Progenitor cell of endocrine pancreas (in vitro differentiated cells): ENCODE measurements at places on chromosomes 16 and 17.

- no peak for DNase-seq
These were observed 62.2 kb downstream of the UTP18 start for GRCh38 chr17:51322390-51323029.

GRCh38 chr17:50217591-50217990 is 16.2 kb upstream of the COL1A1 start:
- no peak for DNase-seq

GRCh38 chr16:12775656-12776236 is 27.9 kb downstream of the CPPED1 start:
- DNase-seq = no peak

DNA sequence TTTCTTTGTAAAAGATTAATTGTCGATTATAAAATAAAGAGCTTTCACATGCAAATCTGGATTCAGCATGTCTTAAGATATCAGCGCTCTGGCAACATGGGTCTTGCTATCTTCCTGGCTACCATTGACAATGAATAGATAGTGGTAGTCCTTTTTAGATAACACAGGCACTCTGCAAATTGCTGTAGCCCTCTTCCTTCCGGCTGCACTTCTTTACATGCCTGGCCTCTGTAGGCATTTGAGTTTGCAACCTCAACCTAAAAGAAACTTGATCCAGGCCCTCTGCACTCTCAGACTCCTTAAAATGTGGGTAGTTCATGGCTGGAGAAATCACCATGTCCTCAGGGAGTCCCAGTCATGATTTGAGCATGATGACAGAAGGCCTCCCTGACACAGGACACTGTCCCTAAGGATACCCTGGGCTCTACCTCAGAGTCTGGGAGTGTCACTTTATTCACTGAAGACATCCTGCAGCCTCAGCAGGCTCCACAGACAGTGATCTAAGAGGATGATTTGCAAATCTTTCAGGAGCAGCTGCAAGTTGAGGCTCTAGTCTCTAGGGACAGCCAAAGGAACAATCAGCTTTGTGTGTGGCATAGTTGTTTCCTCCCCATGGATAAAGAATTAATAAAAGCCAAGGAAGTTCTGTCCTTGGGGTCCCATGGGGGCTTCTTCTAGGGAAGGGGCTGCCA is 529.4 kb downstream of the RBFOX1 start:
- no peak for DNase-seq

- no peak for DNase-seq
These were observed 11.5 kb upstream of the DUSP14 start for GRCh38 chr17:37478187-37478586.

- no peak for DNase-seq
These were observed 391.9 kb upstream of the TNRC6C start for GRCh38 chr17:77566566-77567138.

DNA sequence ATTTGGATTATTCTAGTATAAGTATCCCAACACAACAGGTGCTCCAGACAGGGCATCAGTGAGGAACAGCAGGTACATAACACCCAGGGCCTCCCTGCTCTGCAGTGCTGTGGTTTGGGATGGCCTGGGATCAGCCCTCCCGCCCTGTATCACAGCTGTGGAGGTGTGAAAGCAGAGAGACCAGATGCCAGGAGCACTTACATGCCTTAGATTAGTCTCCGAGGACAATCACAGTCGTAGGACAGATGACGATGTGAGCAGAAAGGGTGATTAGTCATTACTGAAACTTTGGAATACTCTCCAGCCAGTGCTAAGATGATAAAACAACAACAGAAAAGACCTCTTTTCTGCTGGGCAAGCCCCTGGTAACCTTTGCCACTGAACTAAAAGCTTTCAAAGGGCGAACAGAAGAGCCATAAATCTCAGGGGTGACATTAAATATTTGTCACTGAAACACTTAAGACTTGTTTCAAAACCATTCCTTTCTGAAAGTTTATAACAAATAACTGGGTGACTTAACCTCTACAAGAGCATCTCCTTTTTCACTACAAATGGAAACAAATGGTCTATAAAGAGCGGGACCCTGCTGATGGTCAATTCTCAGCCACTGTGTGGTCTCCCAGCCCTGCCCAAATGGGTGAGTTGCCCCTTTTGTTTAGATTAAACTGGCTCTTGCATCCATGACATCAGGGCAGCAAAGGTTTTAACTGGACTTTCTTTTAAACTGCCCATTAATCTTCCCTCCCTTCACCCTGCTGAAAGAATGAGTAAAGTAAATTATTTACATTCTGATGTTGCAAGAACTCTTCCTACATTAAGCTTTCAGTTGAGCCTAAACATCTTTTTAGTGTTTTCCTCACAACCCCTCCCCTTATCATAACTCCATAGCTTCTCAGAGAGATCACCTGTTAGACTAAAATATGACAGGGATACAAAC is 183.1 kb upstream of the COX10 start:
- DNase-seq = no peak

DNA sequence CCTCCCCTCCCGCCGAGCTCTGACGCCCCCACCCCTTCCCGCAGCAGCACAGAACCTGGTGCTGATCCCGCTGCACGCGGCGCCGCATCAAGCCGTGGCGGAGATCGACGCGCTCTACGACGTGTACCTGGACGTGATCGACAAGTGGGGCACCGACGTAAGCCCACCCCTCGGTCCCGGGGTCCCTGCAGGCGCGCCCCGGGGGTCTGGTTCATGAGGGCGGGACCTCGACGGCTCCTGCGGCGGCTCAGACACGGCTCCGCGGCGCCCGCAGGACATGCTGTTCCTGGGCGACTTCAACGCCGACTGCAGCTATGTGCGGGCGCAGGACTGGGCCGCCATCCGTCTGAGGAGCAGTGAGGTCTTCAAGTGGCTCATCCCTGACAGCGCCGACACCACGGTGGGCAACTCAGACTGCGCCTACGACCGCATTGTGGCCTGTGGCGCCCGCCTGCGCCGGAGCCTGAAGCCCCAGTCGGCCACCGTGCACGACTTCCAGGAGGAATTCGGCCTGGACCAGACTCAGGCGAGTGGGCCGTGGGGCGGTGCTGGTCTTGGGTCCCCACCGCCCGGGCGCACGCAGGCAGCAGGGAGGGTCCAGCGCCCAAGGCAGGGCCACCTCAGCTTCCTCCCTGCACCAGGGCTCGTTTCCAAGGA is 1.4 kb downstream of the DNASE1L2 start:
- no peak for DNase-seq

- DNase-seq = no peak
These were observed 35.3 kb downstream of the TMEM235 start for GRCh38 chr17:78266771-78267170.

- no peak for DNase-seq
These were observed 55.0 kb upstream of the CBFA2T3 start for GRCh38 chr16:89031715-89032659.

DNA sequence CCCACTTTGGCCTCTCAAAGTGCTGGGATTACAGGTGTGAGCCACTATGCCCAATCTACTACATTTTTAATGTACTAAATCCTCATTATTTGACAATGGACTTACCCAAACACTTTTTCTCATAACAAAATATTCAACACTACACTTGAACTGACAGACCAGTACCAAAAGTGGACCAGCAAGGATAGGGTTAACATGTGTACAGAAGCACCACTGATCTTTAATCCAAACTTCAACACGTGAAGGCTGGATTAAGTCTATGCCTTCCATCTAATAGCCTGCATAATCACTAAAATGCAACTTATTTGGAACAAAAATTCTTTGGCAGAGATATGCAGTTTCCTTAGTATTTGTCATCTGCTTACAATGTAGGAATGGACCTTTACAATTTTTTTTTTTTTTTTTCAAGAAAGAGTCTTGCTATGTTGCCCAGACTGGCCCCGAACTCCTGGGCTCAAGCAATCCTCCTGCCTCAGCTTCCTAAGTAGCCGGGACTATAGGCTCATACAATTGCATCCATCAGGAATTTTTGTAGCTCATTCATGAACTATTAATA is 60.0 kb upstream of the BCAR1 start:
- no peak for DNase-seq

DNA sequence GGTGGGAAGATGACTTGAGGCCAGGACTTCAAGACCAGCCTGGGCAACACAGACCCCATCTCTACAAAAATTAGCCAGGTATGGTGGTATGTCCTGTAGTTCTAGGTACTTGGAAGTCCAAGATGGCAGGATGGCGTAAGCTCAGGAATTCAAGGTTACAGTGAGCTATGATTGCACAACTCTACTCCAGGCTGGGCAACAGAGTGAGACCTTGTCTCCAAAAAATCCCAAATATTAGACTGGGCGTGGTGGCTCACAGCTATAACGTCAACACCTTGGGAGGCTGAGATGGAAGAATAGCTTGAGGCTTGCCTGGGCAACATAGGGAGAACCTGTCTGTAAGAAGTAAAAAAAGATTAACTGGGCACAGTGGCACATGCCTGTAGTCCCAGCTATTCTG is 30.8 kb downstream of the SUZ12 start:
- no peak for DNase-seq

GRCh38 chr17:8016632-8017424 is 14.4 kb downstream of the GUCY2D start:
- DNase-seq = peak; percentile 41

DNA sequence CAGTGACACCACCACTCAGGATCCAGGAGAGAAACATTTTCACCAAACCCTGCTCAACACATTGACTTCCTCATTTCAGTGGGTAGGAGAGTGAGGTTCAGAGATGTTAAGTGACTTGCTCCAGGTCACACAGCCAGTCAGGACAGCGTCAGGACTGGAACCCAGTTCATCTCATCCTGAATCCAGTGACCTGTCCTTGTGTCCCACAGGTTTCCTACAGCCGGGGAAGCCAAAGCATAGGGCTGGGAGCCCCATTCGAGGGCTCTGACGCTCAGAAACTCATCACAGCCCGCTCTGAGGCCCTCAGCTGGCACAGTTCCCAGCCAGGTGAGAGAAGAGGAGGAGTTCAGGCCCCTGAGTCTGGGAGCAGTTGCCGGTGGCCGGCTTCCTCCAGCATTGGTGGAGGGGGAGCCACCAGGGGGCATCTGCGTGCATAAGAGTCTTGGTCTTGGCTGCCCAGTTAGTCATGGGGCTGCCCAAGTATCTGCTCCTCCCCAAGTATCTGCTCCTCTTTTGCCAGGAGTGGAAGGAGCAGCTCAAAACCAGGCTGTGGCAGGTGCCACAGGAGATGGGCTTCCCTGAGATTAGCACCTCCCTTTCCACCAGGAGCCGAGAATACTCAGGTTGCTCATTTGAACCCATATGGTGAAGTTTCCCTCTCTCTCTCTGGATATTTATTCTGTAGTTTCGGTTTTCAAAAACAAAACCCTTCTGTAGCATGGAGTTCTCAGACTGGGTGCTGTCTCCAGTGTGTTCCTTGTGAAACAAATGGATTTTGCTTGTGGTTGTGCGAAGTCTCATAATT is 56.0 kb downstream of the TNFRSF13B start:
- peak; percentile 31 for DNase-seq

GRCh38 chr16:49940464-49941224 is 84.4 kb upstream of the CNEP1R1 start:
- DNase-seq = no peak

DNA sequence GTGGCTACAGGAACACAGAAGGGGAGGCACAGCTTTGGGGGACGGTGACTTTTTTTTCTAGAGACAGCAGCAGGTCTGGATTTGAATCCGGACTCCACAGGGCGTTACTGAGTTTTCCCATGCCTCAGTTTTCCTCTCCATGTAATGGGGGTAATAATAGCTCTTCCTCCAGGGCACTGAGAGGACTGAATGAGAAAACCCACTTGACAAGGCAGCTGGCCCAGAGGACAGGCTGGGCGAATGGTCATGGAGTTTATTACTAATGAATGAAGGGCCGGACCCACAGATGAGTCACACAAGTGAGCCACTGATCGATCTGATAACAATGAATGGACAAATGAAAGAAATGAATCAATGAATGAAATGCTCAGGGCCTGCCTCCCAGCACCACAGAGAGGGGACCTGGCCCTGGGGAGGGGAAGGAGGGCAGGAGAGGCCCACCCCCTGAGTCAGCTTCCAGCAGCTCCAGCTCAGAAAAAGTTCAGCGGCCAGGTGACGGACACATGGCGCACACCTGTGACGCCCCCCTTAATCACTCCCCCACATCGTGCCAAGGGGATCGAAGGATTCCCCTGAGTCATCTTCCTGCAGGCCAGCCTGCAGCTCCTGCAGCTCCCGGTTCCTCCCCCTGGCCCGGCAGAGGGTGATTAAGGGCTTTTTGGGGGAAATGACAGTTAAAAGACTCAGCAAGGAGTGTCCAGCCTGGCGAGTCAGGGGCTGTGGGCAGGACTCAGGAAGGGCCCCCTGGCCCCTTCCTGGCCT is 54.3 kb downstream of the SOCS1 start:
- DNase-seq = no peak

- DNase-seq = no peak
These were observed 4.4 kb downstream of the ATP2A1 start for GRCh38 chr16:28882551-28883160.

DNA sequence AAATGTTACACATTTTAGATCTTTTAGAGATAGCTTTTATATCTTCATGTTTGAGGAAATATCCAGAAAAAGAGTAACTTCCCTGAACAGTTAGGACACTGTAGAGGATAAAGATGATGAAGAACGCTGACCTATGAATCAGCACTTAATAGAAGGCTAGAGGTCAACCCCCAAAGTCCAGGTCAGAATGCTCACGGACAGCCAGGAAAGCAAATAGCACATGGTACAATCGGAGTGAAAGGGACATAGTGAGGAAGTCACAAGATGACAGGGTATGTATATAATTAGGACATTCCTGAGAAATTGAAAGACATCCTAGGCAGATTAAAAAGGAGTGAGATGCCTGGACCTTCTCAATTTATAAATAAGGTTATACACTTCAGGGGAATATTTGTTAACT is 55.1 kb upstream of the CNTNAP4 start:
- no peak for DNase-seq

DNA sequence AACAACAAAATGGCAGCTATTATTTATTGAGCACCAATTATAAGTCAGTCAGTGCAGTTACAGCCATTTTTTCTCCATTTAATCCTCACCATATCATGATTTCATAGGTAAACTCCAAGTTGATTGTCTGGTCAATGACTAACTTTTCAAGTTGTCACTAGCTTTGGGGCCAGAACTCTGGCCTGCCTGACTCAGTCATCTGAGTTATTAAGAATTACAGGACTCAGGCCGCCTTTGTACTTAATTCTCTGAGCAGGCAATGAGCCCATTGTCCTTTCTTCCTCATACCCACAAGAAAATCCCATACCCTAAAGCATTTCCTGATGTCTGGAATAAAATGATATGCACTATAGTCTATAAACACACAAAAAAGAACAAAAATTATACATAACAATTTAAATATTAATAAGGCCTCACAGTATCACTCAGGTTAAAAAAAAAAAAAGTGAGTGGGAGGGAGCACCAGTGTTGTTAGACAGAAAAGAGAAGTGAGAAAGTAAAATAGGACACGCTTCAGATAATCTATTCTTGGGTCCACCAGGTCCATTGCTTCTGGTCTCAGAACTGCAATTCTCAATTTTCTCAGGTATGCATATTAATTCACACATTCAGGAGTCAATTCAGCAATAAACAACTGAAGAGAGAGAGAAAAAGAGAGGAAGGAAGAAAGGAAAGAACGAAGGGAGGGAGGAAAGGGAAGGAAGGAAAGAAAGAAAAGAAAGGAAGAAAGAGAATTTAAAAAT is 70.2 kb downstream of the SPAG9 start:
- no peak for DNase-seq

- DNase-seq = no peak
These were observed 11.4 kb upstream of the ARHGAP23 start for GRCh38 chr17:38416840-38417209.

GRCh38 chr17:15171167-15172047 is 93.7 kb downstream of the PMP22 start:
- peak; percentile 78 for DNase-seq
